ENCODE measurements at places on chromosomes 4 and X.

- no peak for DNase-seq
Measured at GRCh38 chr4:177687117-177687516, 244.9 kb upstream of the AGA start.

DNA sequence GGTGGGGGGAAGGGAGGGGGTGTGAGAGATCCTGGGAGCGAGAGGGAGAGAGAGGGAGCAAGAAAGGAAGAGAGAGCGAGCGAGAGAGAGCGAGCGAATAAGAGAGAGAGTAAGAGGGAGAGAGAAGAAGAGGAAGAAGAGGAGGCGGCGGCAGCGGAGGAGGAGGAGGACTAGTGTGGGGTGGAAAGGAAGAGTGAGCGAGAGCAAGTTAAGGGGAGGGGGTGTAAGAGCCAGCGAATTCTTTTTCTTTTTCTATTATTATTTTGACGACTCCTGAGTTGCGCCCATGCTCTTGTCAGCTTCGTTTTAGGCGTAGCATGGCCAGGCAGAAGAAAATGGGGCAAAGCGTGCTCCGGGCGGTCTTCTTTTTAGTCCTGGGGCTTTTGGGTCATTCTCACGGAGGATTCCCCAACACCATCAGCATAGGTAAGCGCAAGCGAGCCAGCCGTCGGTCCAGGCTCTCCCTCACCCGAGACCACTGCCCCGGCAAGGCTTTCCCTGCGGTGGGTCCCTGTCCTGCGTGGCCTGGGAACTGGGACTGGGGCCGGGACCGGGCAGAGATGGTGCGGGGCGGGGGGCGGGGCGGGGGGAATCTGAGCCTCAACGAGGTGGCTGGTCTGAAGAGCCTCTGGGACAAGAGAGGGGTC is at the start of gene GRIA3:
TSS of gene GRIA3 (plus strand) at position 60 of the 647 bp plus-strand sequence. CDS start at position 318, 258 bp downstream.
- DNase-seq: no peak

GRCh38 chr4:139851133-139851532 is 185.5 kb downstream of the MGST2 start:
- no peak for DNase-seq

DNA sequence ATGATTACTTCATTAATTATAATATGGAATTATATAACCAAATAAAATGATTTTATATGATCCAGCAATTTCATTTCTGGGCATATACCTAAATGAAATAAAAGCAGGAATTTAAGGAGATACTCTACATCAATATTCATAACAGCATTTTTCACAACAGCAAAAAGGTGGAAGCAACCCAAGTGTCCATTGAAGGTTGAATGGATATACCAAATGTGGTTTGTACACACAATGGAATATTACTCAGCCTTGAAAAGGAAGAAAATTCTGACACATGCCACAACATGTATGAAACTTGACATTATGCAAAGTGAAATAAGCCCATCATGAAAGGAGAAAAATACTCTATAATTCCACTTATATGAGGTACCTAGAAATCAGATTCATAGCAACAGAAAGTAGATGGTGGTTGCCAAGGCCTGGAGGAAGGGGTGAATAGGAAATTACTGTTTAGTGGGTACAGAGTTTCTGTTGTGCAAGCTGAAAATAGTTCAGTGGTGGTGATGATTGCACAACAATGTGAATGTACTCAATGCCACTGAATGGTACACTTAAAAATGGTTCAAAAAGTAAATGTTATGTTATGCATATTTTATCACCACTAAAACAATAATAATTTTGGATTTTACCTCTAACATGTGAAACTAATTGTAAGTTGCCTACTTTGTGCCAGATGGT is 471.5 kb downstream of the SPRY1 start:
- no peak for DNase-seq

DNA sequence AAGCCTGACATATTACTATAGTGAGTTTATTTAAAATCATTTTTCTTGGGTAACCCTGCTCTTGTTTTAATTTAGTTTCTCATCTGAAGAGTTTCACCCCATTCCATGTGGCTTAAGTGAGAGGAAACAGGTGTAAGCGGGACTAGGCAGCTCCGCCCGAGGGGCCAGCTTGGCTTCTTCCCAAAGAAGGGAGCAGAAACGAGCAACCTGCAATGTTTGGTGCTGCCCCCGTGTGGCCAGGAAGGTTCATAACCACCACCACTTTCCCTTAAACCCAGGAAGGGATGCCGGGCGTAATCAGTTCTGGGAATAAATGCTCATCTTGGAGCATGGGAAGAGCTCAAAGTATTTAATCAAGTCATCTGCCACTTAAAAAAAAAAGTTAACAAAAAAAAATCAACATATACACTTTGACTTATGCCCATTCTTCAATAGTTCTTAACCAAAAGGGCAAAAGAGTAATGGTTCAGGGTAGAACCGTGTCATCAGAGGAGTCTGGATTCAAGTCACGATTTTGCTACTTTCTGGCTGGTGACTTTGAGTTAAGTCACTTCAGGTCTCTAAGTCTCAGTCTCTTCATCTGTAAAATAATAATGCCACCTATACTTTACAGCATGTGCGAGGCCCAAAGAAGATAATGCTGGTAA is 147.9 kb downstream of the NSUN7 start:
- peak; percentile 88 for DNase-seq

DNA sequence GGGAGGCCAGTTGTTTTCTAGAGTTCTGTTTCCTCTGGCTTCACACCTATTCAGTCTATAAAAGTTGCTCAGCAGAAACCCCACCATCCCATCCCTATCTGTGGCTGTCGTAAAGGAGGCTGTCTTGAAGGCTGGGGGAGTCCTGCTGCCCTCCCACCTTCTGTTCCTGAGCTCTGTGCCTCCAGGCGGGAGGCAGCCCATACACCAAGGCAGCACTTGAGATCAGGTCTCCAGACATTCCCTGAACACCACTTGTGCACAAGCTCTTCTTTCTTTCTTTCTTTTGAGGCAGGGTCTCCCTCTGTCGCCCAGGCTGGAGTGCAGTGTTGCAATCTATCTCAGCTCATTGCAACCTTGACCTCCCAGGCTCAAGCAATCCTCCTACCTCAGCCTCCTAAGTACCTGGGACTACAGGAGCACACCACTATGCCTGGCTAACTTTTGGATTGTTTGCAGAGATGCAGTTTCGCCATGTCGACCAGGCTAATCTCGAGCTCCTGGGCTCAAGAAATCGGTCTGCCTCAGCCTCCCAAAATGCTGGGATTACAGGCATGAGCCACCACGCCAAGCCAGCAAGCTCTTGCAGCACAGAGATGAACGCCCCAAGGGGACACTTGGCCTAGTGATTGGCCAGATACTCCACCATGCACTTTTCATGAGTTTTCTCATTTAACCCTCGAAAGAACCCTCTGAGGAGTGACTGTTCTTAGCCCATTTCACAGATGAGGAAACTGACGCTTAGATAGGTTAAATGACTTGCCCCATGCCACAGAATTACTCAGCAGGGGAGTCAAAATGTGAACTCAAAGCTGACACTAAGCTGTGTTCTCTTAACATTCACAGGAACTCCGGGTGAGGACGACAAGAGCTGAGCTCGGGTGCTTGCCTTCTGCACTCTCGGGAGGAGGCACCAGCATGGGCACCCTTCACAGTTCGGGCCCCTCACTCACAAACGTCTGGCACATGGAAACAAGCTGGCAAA is 55.8 kb upstream of the ENPP6 start:
- DNase-seq: no peak

DNA sequence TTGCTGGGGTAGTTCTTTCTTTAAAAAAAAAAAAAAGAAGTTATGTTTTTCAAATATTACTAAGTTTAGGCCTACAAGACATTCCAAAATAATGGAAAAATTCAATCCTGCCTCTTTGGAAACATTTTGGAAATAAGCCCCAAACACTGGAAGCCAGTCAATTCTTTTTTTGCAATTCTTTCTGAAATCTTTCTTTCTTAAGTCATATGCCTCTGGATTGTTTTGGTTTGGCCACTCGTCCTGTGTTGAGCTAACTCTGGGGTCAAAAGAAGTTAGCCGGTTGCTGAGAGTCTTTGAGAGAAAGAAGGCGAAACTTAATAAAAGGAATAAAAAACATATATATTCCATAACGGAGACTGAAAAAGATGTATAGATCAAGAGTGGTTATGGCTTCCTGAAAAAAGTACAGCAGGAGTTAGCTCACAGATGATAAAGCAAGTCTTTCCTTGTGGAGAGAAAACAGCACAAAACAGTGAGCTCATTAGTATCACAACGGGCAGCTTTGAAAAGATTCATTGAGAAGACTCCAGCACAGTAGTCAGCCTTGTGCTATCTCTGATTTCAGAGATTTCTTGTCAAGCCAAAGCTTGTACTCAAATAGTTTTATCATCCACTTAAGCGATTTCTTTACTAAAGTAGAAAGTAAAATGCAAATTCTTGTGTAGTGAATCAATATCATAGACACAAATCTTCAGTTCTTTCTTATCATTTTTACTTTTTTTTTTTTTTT is 64.8 kb downstream of the PLS3 start:
- DNase-seq: no peak

GRCh38 chr4:72418458-72418857 is 150.6 kb downstream of the ADAMTS3 start:
- no peak for DNase-seq

- no peak for DNase-seq
Measured at GRCh38 chrX:153372949-153373348, 28.2 kb downstream of the PNMA6E start.

- no peak for DNase-seq
Measured at GRCh38 chr4:3836756-3837601, 70.8 kb downstream of the ADRA2C start.

GRCh38 chr4:7281691-7282665 is 89.6 kb downstream of the SORCS2 start:
- no peak for DNase-seq

DNA sequence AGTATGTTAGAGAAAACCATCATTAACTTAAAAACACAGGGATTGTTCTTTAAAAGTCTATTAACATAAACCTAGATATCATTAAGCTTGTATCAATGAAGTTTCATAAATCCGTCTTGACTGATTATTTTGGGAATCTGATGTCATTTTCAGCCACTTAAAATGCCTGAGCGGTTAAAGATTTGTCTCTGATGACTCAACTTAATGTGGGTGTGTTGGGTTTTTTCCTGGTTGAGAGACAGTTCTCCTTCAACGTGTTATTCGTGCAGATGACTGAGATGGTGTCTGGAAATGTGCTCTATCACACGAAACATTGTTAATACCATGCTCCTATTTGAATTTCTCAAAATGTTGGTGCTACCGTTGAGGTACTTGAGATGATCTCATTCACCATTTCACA is 227.3 kb upstream of the TENM3 start:
- no peak for DNase-seq

GRCh38 chrX:367866-368265 is 18.8 kb downstream of the PPP2R3B start:
- no peak for DNase-seq

- no peak for DNase-seq
Measured at GRCh38 chr4:139690419-139690818, 24.8 kb downstream of the MGST2 start.

DNA sequence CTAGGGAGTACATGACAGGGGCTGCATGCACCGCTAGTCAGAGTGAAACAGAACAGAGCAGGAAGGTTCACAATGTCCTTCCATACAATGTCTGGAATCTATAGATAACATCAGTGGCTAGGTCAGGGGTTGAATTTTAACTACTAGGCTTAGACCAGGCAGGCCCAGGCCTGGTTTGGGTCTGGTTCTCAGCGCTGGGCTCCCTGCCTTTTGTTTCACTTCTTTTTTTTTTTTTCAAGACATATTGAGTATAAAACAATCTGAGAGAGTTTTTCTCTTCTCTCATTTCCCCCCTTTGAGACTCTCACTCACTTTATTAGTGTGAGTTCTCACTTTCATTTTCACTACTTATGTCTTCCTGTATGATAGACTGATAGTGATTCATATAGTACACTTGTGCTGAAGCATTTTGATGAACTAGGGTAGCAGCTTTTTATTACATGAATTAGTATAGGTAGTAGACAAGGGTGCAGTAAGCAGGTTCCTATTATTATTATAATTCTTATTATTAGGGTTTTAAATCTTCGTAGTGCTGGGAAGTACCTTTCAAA is 120.0 kb upstream of the ZDHHC15 start:
- DNase-seq: no peak

DNA sequence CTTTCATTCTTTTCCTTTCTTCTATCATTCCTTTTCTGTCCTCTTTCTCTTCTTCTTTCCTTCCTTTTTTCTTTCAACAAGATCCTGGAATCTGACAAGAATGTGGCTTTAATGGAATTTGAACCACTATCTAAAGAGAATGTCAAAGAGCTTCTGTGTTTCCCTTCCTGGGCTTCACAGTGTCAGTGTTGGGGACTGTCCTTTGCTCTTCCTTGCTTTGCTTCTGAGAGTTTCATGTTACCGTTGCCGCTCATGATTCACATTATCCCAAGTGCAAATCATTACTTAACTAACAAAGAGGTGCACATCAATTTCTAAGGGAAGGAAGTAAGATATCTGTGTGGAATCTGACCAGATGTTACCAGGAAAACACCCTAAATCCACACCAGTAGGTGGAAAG is 90.5 kb upstream of the DDIT4L start:
- DNase-seq: no peak

DNA sequence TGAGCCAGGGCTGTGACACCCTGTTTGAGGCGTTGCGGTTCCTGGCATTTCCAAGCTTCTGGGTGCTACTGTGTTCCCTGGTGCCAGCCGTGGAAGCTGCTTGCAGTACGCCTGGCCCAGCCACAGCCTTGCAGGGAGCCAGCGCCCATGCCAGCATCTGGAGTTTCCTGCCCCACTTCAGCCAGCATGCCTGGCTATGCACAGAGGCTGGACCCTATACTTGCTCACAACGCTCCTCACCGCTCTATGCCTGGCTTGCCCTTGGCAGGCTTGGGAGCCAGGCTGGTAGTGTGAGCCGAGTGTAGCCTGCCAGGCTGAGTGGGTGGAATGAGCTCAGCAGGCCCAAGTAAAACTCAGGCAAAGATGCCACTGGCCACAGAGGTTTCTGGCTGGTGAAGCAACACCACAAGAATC is 22.4 kb downstream of the PRRG1 start:
- DNase-seq: no peak

GRCh38 chr4:17489123-17489522 is 22.8 kb downstream of the QDPR start:
- no peak for DNase-seq

- no peak for DNase-seq
Measured at GRCh38 chr4:153098427-153098826, 105.8 kb upstream of the TRIM2 start.

DNA sequence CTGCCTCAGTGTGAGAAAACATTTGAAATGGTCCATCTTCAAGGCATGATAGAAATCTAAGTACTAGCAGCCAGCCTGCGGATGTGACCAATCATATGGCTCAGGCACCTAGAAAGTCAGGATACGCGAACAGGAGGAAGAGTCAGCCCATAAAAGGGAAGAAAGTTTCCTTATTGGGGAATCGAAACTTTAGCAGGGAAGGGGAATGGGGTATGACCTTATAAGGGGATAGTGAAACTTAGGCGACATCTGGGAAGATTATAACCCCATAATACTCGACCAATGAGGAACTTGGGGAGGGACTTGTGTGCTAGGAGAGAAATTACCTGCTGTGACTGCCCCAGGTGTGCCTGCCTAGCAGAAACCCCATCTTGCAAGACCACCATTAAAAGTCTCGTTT is 26.2 kb upstream of the PYURF start:
- DNase-seq: no peak

GRCh38 chrX:103405009-103405333 is 28.6 kb downstream of the BEX3 start:
- DNase-seq: no peak

GRCh38 chr4:54277691-54278090 is 48.6 kb downstream of the PDGFRA start:
- no peak for DNase-seq

Measured in activated effector memory CD4-positive, alpha-beta T cell treated with anti-CD3 and anti-CD28 coated beads, Interleukin-2, amount 50 U/mL, for 16 hours (primary cell).